NCI-H524 (cell line): ENCODE measurements at places on chromosomes 7 and 10.

GRCh38 chr7:39623732-39624441 is 515 bp downstream of the RALA start:
- no peak for DNase-seq

DNA sequence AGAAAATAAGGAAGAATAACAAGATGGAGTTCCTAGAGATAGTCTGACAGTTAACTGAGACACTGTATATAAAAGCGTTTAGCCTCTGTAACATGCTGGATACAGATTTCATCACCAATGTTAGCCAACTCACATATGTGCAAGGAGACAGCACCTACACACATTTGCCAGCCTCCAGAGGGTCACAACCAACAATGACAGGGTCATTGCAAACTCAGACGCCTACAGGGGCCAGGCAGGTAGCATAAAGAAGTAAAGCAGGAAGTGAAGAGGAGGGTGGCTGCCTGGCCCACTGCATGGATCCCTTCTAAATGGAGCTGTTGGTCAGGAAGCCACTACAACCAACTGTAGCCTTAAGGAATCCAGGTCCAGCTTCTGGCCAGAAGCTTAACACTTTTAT is 50.4 kb downstream of the NRAP start:
- DNase-seq: no peak

DNA sequence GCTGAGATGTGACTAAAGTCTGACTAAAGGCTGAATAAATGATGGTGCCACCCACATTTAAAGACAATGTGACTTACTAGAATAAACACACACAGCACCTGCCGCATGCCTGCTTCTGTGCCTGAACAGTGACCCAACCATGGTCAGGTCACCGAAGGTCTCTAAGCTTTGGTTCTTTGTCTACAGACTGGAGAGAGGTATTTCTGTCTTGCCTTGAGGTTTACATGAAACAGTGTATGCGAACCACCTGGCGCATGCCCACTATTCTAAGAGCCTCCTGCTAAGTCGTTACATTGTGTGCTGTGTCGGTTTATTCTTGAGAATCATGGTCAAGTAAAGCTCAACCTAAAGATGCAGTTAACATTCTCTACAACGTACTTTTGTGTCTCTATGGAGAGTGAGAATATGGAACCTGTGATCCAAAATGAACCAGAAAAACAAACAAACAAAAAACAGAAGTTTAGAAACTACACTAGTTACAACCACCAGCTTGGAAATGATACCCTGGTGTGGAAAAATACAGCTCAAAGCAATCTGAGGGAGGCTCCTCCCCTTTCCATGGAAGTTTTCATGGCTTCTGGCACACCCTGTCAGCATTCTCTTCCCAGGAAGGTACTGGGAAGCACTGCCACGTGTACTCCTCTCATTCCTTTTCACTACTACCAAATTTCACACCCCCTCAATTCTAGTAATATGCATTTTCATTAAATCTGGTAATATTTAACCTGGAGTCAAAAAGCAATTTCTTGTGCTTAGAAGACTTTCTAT is 40.0 kb downstream of the VOPP1 start:
- no peak for DNase-seq

- no peak for DNase-seq
Measured at GRCh38 chr7:132092106-132092505, 484.2 kb downstream of the PLXNA4 start.

DNA sequence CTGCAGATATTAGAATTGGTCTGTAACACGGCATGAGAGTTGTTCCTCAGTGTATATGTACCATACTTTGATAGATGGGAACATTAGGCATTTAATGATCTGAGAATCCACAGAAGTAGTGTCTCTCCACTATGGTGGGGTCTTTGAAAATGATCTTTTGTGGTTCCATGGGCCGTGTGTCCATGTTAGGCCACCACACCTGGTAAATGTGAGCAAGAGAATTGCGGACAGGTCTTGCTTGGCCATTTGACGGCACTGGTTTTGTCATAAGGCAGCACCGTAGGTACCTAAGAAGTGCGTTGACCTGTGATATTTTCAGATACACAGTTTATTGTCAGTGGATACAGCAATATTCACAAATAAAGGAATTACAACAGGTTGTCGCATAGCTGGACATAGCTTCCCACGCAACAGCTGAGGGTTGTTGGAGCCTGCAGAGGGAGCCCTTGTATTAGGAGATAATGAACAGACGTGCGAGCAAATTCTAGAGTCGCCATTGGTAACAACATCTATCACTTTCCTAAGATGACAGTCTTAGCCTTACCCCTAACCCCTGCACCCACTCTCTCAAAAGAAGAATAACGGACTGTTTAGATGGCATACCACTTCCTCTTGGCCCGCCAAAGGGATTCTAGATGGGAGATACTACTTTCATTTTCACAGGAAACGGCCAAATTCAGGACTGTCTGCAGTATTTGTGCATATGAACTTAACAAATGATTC is 111.4 kb downstream of the COL28A1 start:
- DNase-seq: peak; percentile 10
